ENCODE measurements at places on chromosomes 7 and 10.

DNA sequence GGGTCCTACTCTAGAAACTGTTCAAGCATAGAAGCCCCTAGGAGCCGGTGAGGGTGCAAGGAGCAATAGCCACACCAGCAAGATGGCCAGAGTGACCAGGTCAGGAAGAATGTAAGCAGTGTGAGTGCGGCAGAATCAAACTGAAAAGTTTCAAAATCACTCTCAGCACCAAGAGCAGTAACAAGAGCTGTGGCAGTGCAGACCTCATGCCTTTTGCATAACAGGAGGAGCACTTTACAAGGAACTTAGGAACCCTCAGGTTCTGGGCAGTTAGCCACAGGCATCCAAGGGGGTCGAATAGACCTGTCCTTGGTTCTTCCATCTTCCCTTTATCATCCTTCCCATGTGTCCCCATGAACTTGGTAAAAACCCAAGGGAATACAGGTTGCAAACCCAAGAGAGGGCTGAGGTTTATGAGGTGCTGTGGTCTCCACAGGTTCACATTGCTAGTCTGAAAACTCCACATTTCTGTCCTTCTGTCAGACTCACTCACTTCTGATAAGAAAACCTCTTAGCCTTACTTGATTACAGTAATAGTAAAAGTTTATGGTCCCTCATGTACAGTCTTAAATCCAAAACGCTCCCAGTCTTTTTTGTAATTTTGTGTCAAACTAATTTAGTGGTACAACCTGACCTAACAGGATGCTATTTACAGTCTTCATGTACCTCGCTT is 78.4 kb downstream of the PON1 start:
- DNase-seq = no peak

GRCh38 chr10:15780353-15781135 is 60.8 kb upstream of the ITGA8 start:
- DNase-seq = peak; percentile 38

GRCh38 chr7:100034871-100035510 is 14.6 kb upstream of the ZSCAN21 start:
- no peak for DNase-seq

DNA sequence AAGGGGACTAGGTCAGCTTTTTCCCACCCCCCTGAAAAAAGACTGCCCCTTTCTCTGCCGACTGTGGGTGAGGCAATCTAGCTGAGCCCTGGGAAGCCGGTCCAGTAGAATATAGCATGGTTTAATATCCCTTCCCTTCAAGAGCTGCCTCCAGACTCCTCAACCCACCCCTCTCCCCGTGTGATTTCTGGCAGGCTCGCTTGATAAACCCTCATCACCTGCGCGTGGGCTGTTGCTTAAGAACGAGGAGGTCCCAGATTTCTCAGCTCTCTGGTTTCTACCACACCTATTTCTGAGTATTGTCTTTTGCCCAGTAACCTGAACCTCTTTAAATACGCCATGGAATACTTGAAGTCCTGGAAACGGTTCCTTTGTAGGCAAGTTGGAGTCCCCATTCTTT is 2.0 kb upstream of the LRRC4 start:
- no peak for DNase-seq

- DNase-seq = no peak
Measured at GRCh38 chr7:82183634-82184033, 259.9 kb downstream of the CACNA2D1 start.

Data from uterus (tissue), 4 donors.